ENCODE measurements at places on chromosomes 7 and 10.

GRCh38 chr7:114711241-114711640 is 210.7 kb upstream of the MDFIC start:
- DNase-seq: no peak

GRCh38 chr7:103851357-103851756 is 138.1 kb downstream of the RELN start:
- no peak for DNase-seq

- no peak for DNase-seq
These were observed 182.8 kb upstream of the BMPER start for GRCh38 chr7:33722383-33723101.

- no peak for DNase-seq
These were observed 99.0 kb upstream of the SMIM30 start for GRCh38 chr7:113217314-113217713.

DNA sequence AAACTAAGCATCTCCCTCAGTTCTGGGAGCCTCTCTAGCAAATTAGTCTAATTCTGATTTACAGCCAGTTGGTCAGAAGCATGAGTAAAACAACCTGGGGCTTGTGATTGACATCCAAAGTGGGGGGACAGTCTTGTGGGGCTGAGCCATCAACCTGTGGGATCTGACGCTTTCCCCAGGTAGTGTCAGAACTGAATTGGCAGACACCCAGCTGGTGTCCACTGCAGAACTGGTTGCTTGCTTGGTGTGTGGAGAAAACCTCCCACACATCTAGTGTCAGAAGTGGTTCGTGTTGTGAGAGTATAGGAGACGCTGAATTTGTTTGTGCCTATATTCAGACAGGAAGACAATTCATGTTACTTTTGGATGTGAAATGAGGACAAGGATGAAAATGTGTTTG is 92.2 kb upstream of the PDCD4 start:
- peak; percentile 31 for DNase-seq

DNA sequence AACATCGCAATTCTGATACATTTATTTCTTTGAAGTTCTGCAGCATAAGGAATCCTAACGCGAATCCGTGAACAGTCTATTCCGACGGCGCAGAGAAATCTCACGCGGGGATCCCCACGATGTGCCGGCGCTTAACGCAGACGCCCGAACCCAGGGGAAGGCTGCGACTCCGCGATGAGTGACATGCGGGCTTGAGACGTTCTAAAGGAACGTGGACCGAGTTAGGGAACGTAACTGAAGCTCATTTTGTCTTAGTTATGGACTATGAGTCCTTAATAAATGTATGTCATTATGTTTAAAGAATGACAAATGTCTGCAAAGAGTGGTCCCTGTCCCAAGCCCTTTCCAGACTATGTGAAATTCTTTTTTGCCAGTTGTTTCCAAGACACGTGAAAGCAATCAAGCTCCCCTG is 995 bp upstream of the PARD3 start:
- no peak for DNase-seq

GRCh38 chr10:81882011-81882410 is 7.0 kb downstream of the NRG3 start:
- DNase-seq: no peak

DNA sequence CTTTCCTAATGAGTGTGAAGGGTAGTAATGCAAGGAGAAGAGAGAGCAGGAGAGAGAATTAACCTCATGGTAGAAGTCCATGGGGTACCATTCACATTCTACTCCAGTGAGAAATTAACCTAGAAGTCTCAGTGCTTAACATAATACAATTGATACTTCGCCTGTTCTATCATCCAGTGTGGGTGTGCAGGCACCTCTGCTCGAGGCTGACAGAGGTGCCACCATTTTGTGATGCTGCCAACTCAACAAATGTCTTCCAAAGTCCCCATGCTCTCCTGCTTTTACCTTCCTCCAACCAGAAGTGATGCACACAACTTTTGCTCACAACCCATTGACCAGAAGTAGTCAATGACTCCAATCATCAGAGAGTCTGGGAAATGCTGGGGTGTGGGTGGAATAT is 118.3 kb upstream of the LAMB4 start:
- DNase-seq: no peak

DNA sequence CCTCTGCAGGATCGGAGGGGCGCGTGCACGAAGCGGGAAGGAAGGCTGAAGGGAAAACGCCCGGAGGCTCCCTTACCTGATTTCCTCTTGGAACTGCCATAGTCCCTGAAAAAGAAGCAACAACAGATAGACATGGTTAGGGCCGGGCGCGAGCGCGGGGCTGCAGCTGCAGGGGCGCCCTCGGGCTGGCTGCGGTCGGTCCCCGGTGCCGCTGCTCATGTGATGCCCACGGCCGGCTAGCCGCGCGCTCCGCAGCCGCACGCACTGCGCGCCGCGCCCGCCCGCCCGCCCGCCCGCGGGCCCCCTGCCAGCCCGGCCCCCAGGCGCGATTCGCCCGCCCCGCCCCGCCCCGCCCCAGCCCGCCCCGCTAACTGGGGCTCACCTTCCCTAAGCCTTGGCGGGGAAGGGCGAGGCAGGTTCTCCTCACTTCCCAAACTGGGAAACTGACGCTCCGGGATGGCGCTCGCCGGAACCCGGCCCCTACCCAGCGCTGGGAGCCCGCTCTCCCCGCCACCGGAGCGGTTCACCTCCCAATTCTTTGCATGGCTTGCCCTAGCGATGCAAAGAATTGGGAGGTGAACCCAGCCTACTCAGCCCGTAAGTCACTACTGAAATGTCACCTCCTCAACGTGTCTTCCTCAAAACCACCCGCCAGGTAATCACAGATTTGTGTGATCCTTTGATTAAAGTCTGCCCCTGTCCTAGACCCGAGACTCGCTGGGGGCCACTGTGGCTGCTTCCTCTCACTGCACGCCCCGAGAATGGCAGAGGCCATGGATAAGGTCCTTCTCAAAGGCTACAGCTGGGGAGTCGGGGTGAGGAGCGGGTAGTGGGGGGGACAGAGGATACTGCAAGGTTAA is 162.2 kb downstream of the SH3PXD2A start:
- DNase-seq: no peak

GRCh38 chr7:143389316-143390103 is 8.4 kb downstream of the ZYX start:
- DNase-seq: peak; percentile 43

- DNase-seq: no peak
These were observed 56.4 kb upstream of the CAV2 start for GRCh38 chr7:116443101-116443523.

- no peak for DNase-seq
These were observed 86.4 kb downstream of the ADAM12 start for GRCh38 chr10:126301701-126302475.

- DNase-seq: peak; percentile 18
These were observed 47.1 kb downstream of the NT5C2 start for GRCh38 chr10:103145860-103146466.

GRCh38 chr10:132065491-132066105 is at the start of gene JAKMIP3:
TSS of gene JAKMIP3 (plus strand) at chr10:132065946. CDS start at chr10:132104809, 38,863 bp downstream.
- DNase-seq: peak; percentile 88

GRCh38 chr10:100738055-100738827 is 7.1 kb upstream of the PAX2 start:
- no peak for DNase-seq

- DNase-seq: no peak
These were observed 957.3 kb downstream of the XPNPEP1 start for GRCh38 chr10:108966005-108966404.

DNA sequence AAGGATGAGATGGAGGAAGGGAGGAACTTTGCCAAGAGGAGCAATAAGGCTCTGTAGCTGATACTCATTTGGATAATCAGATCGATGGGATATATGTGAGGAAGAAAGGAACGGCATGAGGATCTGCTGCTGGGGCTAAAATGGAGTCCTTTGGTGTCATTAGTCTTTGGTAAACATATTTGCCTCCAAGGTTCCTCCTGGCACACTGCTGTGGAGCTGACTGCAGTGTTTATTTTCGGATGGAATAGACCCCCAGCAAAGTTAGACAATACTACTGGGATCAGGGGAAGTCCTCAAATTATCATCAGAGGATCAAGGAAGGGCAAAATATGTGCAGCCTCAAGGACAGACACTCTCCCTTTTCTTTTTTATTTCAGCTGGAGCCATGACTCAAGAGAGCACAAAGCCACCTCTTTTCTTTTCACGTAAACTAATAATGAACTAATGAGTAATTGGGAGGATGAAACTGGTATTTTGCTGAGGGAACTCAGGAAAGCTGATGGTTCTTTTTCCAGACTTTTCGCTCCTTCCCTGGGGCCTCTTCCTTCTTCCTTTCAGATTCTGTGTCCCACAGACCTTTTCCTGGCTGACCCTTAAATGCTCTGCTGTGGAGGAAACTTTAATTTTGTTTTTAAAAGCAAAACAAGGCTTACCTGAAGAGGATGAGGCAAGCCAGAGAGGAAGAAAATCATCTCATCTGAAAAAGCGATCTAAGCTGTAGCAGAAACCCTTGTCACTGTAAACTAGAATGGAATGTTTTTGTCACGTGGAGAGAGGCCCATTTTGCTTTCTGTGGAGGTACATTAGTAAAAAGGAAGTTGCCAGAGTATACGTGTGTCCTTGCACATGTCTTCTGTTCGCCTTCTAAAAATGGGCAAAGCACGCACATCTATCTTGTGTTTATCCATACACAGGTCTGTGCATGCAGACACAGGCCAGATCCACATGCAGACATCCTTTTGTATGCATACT is 33.3 kb downstream of the LRMDA start:
- no peak for DNase-seq

GRCh38 chr10:63204667-63205391 is 71.7 kb downstream of the NRBF2 start:
- DNase-seq: no peak

DNA sequence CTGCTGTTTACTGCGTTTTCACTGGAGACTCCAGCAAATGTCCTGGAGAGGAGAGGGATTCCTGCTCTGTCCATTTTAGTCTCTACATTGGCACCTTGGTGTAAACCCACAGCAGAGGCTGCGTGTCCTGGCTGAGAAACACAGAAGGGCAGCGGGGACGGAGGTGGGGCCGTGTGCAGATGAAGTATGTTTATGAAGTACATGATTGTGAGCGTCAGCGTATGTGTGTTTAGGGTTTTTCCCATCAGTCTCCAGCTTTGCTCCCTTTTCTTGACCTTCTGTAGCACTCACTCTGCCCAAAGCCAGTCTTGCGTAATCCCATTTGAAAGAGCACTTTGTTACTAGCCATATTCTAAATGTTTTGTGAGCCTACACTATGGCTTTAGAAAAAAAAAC is 750.7 kb upstream of the SORCS1 start:
- DNase-seq: no peak

- DNase-seq: no peak
These were observed 574.3 kb upstream of the GHITM start for GRCh38 chr10:83564889-83565588.
